ENCODE measurements at places on chromosomes 2 and 18.
A peak's percentile ranks its signal among the peaks of the same experiment; 100 is the strongest.

- no peak for DNase-seq
Observed at GRCh38 chr2:17182399-17182798, 335.8 kb downstream of the RAD51AP2 start.

- no peak for DNase-seq
Observed at GRCh38 chr2:893311-893710, 57.3 kb upstream of the SNTG2 start.

DNA sequence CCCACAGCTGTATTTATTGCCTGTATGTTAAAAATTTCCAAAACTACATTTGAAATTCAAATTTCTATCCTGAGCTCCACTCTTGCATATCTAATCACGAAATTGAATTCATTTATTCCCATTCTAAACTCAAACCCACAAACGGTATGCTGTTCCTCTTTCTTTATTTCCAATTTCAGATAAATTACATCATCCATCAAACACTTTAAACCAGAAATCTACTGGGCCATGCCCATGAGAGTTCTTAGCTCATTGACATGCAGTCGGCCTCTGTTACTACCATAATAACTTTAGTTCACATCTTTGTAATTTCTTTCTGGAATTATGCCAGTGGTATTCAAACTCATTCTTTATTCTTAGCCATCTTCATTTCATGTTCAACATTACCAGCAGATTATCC lies 100.3 kb downstream of the COL3A1 start:
- no peak for DNase-seq

DNA sequence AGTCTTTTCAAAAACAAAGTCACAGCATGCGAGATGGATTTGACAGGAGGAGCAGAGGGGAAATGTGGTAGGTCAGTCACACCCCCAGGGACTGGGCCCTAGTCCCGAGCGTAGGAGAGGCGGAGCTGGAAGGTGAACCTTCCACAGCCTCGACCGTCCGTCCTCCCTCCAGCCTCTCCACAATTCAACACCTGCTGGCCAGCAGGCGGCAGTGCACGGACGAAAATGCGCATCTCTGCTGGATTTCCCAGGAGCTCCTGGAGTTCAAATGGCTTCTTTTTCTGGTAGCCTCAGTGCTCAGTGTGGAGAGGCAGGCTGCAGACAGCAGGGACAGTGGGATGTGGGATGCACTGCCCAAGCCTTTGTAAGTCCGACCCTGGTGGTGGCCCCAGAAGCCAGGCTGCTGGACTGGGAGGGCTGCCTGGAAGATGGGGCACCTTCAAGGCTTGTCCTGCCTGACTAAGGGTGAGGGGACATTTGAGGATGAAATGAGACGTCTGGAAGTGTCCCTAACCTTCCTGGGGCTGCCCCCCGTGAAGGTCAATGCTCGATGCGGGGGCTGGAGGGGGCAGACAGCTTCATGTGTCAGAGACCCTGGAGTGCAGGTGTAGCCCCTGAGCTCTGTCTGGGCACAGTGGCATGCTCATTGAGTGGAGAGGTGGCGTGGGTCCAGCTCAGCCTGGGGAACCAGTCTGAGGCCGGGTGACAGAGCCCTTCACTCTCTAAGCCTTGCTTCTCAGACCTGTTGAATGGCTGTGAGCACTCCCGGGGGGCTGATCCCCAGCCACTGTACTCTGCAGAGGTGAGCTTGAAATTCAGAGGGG lies 189.5 kb downstream of the TFCP2L1 start:
- DNase-seq, result no peak

DNA sequence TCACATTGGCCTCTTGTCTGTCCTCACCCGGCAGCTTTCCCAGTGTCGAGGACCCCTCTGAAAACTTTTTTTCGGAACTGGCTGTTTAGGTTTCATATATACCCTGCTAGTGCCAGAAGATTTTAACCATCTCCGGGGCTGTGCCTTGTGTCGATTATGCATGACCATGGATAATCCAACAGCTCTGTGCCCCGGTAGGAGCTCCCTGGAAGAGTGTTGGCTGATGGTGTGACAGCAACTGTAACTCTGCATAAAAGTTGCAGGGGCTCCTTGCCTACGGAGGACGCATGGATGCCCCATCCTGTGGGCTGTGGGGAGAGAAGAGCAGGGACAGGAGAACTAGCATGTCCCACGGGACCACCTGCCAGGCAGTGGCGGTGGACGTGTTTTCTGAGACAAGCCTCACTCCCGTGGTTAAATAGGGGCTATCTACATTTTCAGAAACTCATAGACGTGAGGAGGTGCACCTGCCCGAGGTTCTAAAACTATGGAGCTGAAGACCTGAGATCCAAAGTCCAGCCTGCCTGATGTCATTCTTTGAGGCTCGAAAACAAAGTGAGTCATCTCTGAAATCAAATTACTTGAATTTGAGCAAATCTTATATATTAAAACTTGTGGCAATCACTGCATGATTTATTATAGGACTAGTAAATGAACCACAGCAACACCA lies 437.2 kb upstream of the HS6ST1 start:
- no peak for DNase-seq

GRCh38 chr18:61589724-61590065 lies 256.5 kb downstream of the CDH20 start:
- no peak for DNase-seq

DNA sequence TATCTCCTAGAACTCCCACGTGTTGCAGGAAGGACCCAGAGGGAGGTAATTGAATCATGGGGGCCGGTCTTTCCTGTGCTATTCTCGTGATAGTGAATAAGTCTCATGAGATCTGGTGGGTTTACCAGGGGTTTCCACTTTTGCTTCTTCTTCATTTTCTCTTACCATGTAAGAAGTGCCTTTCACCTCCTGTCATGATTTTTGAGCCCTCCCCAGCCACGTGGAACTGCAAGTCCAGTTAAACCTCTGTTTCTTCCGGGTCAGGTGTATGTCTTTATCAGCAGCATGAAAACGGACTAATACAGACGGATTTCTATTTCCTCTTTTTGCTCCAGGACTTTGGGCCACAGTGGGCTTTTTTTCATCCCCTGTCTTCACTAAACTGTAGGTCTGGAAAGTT lies 88.3 kb upstream of the KCNE4 start:
- no peak for DNase-seq

DNA sequence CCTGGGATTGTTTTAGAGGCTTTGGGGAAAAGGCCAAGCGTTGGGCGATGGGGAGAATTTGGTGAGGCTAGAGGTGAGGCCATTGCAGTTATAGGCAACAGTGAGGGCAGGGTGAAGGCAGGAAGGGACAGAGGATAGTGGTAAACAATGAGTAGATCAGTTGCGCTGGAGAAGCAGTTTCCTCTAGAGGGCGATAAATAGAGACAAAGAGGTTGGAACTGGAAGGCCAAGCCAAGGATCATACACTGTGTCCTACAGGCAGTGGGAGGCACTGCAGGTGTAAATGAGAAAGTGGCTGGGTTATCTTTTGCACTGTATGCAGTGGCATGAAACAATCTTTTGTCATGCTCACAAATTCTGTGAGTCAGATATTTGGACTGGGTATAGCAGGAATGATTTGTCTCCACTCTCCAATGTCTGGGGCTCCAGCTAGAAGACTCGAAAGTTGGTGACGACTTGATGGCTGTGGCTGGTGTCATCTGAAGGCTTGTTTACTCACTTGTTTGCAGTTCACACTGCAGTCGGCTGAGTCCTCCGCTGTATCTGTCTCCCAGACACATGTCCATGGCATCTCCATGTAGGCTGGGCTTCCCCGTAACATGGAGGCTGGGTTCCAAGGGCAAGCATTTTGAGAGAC lies 82.1 kb downstream of the TNP1 start:
- DNase-seq, result peak; percentile 52

GRCh38 chr2:62660087-62660486 lies 45.4 kb upstream of the EHBP1 start:
- DNase-seq, result no peak
